ENCODE measurements at places on chromosomes 3 and 15.

DNA sequence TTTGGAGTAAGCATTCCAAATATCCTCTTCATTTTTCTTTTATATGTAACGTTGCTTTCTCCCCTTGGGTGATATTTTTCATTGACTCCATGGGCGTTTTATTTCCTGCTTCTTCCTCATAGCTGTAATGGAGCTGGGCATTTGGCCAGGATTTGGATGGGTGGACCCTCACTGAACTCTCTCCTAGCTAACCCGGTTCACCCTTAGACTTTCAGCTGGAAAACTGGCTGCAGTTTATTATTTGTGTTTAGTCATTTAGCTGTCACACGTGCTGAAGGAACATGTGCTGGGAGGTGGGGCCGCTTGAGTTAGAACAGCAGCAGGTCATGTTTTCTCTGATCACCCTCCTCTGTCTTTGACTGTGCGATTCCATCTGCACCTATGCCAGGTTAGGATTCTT lies 407.6 kb downstream of the ZIC1 start:
- no peak for DNase-seq

GRCh38 chr3:60979461-60980341 lies 271.6 kb downstream of the FHIT start:
- no peak for DNase-seq

DNA sequence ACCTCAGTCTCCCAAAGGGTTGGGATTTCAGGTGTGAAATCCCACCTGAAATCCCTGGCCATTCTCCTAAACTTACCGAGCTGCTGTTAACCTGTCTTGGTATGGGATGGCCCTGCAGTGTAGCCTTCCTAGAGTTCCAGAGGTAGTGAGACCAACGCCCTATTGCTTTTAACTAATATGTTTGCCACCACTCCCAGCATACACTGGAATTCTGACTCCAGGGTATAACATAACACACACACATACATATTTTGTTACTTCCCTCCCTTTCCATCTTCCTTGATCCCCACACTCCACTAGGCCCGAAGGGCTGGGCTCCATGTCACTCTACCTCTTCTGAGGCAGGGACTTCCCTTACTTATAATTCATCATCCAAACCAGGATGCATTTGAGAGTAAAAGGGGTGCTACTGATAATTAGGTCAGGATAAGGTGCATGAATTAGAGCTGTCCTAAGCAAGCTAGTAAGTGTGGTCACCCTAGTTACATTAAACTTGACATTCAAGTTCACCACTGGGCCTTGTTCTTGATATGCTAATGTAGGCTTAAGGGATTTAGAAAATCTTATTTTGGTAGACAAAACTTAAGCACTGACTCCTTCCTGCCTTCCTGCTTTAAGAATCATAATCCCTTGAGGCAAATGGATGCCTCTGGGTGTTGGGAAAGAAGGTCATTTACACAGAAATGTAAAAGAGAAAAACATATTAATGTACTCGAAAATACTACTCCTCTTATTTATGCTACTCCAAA lies 317.6 kb downstream of the MAGI1 start:
- no peak for DNase-seq

DNA sequence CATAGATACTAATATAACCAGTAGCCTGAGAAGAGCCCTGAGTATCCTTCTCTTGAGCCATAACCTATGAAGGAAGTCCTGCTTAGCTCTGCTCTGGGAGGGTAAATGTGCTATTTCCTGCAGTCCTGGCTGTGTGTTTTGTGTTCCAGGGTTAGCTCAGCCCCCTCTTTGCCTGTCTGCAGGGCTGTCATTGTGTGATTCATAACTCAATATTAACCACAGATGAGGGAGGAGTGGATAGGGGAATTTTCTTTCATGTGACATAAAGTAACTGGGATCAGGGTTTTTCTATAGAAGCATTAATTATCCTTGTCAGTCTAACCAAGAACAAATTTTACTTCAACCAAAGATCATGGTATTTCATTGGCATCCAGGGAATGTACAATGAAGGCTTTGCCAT lies 183.3 kb upstream of the ZBTB20 start:
- DNase-seq = no peak

GRCh38 chr3:32733631-32734229 lies 48.7 kb downstream of the CNOT10 start:
- DNase-seq = no peak

Data from activated CD8-positive, alpha-beta memory T cell treated with anti-CD3 and anti-CD28 coated beads for 1 hour (primary cell).